ENCODE measurements at places on chromosomes 6 and 20.

DNA sequence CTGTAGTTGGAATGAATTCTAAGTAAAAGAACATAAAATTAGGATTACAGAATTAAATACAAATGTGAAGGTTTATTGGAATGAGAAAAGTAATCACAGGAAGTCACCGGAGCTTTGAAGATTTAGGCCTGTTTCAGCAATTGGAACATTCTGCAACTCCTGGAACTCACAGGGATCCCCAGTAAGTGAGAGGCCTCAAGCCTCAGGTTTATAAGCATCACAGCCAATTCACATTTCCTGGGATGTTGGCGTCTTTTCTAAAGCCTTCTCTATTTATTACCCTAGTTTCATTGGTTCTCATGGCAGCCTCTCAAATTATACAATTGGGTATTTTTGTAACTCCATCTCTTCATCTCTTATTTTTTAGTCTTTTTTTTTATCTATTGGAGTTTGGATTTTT lies 90.4 kb upstream of the HIVEP1 start:
- DNase-seq, result peak; percentile 16

- no peak for DNase-seq
These were observed 24.8 kb downstream of the MTCL3 start for GRCh38 chr6:127494240-127494767.

DNA sequence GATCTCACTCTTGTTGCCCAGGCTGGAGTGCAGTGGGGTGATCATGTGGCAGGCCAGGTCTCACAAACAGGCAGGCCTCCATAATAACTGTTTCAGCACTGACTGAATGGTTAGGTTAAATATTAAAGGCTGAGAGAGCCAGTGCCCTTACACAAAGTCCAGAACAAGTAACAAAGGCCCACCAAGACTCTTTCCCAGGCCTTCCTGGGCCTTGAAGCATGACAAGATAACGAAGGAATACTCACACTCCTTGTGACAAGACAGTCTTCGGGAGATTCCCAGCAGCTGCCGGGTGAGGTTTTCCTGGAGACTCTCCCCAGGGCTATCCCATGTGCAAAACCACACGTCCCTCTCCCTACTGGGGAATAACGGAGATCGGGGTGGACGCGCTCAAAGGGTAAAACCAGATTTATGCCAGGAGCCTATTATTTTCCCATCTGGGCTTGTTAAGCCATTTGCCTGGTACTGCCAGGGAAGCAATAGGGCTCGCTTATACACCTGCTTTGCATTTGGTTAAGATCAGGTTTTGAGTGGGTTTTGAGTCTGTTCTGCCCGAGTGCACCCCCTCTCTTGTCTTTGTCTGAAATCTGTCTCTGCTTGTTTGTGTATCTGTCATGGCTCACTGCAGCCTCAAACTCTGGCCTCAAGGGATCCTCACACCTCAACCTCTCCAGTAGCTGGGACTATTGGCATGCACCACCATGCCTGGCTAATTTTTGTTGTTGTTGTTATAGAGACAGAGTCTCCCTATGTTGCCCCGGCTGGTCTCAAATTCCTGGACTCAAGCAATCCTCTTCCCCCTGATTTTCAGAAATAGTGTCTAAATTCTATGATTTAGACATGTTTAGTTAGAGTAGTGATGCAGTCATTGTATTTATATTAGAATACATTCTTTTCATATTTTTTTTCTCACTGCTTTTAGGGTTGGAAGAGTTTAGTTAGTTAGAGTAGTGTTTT lies 1.4 kb upstream of the ENPP3 start:
- DNase-seq, result no peak

DNA sequence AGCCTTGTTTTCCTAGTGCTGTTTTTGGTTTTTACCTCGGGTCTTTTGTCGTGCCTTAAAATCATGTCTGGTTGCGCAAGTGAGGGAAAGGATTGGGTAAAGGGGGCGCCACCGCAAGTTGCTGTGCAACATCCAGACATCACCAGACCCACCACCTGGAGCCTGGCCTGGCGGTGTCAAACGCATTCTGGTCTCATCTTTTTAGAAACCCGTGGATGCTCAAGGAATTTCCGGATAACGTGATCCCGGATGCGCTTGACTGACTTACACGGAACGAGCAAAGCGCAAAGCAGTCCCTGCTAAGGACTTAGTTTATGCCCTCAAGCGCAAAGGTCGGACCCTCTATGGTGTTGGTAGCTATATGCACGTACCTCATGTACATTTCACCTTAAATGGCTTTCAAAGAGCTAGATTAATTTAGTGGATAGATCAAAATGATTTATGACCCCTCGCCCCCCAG lies 105.2 kb downstream of the OR2B2 start:
- DNase-seq, result no peak

DNA sequence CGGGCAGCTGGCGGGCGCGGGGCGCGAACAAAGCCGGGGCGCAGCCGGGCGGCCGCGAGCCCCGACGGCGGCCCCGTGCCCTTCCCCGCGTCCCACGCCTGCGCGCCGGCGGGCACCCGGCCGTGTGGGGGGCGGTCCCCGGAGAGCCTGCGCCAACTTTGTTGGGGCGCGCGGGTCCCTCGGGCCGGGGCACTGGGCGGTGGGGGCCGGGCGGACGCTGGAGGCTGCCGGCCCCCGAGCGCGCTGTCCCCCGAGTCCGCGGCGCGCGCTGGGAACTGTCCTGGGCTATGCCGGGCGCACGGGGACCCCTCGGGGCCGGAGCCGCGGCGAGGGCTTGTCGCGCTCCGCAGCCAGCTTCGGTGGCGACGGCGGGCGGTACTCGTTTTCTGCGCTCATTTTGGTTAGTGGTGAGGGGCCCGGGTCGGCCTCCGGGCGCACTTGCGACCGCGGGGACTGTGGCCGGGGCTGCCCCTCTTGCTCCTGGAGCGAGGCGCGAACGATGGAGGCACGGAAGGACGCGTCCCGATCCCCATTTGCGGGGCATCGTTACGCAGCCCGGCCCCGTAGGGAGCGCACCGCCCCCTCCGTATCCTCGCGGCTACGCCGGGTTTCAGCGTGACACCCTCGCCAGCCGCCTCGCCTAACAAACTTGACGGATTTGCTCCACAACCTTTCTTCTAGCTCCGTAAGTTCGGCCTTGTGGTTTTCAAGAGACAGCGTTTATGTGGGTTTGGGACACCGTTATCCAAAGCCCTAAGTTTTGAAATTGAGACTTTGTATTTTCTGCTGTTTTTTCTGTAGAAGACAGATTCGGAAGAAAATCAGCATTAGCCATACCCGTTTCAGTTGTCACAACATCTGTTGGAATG lies 622 bp downstream of the SS18L1 start:
- peak; percentile 2 for DNase-seq

DNA sequence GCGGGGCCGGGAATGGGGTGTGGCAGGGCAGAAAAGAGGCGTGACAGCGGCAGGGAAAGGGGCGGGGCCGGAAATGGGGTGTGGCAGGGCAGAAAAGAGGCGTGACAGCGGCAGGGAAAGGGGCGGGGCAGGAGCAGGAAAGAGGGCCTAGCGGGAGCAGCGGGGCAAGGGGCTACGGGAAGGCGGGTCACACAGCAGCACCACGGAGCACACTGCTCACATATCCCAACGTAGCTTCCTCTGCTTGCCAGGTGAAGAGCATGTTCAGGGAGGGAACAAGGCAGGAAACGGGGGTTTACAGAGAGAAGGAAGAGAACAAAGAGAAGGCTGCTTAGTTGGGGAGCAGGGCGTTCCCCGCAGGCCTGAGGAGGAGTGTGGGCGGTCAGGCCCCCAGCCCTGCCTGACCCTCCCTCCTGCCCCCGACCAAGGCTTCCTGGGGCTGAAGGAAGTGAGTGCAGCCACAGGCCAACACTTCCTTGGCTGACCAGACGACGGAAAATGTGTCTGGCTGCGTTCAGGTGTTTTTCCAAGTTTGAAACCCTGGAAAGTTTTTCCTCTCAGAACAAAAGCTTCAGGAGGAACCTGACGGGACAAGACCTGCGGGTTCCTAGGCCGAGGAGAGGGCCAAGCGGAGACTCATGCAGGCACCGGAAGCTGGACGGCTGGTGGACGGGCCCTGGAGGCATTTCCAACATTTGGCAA lies 13.8 kb downstream of the UCKL1 start:
- DNase-seq, result no peak

DNA sequence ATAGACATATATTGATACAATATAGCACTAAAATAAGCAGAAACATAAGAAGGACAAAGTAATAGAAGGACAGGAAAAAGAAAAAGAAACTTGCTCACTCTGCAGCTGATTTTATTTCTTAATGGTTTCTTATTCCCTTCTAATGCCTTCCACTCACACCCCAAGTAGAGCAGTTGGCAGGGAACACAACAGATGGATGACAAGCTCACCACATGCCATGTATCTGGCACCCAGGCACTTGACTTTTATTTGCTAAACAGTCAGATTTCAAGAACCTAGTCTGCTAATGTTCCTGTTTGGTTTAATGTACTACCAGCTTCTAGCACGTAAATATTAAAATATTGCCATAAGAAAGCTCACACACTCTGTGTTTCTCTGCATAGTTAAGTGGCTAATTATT lies 87.1 kb downstream of the COL19A1 start:
- no peak for DNase-seq

DNA sequence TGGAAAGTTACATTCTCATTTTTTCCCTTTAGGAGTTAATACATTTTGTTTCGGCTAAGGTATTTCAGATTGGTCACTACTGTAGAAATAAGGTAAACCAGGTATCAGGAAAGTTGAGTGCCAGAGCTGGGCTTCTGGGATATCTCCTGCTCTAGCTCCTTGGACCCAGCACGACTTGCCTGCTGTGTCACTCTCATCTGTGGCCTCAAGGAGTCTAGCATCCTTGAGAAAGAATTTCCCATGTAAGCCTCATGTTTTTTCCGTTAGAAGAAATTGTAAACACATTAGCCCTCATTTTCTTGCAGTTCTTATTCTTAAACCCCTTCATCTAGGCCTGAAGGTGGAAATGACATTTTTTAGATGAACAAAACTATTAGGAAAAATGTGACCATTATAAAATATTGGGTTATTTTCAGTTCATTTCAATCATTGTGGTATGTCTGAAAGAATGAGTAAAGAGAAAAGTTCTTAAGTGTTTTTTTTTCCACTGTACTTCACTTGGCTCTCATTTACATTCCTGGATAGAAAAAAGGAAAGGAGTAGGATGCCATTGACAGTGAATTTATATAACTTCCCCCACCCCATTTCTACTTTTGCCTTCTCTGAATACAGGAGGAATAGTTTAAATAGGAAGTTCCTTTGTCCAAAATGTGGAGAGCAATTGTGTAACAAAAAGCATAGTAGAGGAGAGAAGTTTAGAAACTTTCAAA lies 46.7 kb downstream of the CD2AP start:
- DNase-seq, result no peak

- no peak for DNase-seq
These were observed 46.8 kb upstream of the SLCO4A1 start for GRCh38 chr20:62595491-62595890.

GRCh38 chr6:125717120-125717731 lies 32.2 kb upstream of the HEY2 start:
- no peak for DNase-seq

DNA sequence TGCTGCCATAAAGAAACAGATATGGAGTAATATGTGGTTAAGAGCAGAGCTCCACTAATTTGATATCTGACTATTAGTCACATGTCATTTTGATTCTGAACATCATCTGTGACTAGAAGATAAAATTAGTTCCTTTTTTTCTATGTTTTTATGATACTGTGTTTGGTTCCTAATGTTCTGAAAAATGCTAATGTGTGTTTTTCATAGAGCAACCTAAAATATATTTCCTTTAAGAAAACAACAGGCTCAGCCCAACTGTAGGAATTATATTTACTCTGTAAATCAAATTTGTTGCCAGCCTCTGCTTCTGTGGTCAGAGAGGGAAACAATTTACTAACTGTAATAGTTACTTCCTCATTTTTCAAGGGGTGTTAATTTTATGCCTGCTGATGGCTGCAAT lies 33.3 kb upstream of the TXLNB start:
- DNase-seq, result no peak

DNA sequence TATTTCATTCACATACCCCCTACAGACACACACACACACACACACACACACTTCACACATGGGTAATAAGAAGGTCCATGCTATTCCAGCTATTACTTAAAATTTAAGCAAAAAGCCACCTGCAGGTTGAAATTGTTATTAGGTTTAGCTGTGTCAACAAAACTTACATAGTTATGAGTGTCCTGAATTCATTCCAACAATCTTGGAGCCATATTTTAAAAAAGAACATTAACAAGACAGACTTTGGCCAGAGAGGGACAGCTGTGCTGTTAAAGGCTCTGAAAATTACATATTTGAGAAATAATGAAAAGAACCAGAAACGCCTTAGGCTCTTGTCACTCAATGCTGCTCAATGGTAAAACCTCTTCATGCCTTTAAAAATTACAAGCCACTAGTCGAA lies 455.3 kb downstream of the EPM2A start:
- no peak for DNase-seq

GRCh38 chr20:3312940-3313682 lies 74.1 kb upstream of the SLC4A11 start:
- DNase-seq, result peak; percentile 27

DNA sequence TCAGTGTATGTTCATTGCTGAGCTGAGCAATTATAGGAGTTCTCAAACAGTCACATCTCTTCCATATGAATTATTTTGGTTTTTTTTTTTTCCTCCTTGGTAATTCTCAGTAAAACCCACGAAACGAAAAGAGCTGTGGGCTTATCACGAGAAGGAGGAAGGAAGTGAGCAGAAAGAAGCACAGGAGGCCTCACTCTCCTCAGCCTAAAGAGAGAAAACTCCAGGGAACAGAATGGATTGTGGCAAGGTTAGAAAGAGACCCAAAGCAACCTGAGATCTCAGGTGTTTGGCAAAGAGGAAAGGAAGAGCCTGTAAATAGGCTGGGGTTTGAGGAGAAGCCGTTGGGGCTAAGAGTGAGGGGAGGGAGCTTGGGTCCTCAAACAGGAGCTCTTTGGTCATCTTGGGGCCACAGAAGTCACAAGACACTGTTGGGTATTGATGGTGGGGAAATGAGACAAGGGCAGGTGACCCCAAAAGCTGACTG lies 67.8 kb upstream of the CITED2 start:
- no peak for DNase-seq

DNA sequence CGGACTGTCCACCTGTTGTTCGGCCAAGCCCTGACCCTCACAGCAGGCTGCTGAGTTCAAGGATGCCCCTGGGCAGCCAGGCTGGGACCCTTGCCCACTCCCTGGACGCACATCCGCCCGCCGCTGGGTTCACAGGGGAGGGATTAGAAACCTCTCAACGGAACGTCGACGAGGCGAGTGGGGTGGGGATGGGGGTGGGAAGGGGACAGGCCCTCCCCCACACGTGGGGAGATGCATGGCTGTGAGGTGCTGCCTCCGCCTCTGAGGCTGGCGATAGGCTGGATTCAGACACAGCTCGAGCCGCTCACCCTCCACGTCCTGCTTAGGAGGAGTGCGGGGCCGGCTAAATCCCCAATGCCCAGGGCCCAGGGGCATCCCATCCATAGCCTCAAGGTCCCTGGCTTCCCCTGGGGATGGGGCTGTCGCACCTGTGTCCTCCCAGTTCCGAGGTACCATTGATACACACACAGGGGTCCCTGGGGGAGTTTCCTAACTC lies 90.6 kb upstream of the BHLHE23 start:
- no peak for DNase-seq

DNA sequence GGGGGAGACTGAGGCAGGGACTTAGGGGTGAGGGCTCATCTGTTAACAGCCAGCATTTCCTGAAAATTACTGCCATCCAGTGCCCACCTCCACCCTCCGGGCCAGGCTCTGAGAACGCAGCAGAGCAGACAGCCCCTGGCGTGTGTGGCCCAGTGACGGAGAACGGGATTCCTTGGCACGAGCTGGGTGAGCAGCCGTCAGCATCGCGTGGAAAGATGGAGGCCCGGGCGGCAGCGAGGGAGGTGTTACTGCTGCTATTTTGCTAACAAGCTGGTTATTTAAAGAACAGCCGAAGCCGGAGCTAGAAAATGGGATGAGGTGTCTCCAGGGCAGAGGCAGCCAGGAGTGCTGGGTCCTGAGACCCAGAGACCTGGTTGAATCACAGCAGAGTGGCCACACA lies 62.7 kb downstream of the DLGAP4 start:
- no peak for DNase-seq
